Stimulated activated CD8-positive, alpha-beta memory T cell treated with anti-CD3 and anti-CD28 coated beads, Interleukin-15, amount 100 ng/mL, for 1 hour (primary cell): ENCODE measurements at places on chromosomes 11 and 22.

DNA sequence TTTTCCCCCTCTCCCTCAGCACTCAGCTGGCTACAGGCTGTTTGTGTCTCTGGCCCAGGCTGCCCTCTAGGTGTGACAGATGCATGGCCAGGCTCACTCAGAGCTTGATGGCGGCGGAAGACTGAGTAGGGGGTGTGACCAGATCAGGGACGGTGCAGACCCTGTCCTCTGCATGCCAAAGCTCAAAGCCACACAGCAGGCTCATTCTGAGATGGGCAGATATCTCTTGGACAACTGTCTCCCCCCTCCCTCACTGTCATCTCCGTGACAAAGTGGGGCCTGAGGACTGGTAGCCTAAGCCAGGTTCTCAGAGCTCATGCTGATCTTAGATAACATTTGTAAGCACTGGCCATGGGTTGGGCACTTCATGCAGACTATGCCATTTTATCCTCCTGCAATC lies 231.3 kb downstream of the DSCAML1 start:
- no peak for DNase-seq

DNA sequence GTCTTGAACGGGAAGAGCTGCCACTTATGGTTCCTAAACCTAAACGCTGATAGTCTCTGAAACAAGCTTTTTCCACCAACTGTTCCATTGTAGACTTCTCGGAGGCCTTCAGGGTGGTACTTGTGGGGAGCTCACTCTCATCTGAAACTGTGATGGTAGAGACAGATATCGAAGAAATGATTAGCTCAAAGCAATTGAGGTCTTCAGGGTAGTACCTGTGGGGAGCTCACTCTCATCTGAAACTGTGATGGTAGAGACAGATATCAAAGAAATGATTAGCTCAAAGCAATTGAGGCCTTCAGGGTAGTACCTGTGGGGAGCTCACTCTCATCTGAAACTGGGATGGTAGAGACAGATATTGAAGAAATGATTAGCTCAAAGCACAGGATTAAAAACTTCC lies 175.7 kb downstream of the SWAP70 start:
- no peak for DNase-seq

DNA sequence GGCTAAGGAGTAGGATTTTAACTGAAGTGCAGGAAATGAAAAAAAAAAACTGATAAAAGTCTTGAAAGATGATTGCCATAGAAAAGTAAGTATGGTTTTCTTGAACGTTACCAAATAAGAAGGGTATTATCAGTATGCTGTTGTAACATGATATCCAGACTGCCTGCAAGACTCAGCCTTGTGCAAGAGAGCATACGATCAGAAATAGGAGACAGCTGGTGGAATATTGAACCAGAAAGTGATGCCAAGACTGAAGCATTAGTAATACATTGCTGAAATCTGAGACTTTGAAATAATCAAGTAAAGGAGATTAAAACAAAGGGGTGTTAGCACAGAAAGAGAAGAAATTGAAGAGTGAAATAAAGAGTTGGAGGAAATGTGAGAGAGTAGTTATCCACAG lies 452.7 kb upstream of the CNTN5 start:
- no peak for DNase-seq

DNA sequence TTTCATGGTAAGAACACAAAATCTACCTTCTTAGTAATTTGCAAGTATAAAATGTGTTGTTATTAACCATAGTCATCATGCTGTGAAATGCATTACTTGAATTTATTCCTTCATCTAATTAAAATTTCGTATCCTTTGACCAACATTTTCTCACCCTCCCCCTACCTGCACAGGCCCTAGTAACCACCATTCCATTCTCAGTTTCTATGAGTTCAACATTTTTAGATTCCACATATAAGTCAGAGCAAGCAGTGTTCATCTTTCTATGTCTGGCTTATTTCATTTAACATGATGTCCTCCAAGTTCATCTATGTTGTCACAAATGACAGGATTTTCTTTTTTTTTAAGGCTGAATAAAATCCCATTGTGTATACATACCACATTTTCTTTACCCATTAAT lies 43.5 kb upstream of the CCDC179 start:
- no peak for DNase-seq

DNA sequence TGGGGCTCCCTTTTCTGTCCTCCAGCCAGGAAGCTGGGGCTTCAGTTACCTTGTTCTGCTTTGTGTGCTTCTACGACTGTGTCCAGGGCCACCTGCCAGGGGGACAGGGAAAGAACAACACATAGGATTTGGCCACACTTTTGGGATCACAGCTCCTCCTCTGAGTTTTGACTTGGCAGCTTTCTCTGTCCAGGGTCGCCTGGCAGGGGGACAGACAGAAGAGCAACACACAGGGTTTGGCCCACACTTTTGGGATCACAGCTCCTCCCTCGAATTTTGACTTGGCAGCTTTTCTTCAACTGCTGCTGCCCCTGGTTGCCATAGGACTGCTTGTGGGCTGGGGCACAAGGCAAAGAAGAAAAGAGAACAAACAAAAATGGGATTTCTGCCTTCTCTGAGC lies 19.1 kb downstream of the INCENP start:
- no peak for DNase-seq

DNA sequence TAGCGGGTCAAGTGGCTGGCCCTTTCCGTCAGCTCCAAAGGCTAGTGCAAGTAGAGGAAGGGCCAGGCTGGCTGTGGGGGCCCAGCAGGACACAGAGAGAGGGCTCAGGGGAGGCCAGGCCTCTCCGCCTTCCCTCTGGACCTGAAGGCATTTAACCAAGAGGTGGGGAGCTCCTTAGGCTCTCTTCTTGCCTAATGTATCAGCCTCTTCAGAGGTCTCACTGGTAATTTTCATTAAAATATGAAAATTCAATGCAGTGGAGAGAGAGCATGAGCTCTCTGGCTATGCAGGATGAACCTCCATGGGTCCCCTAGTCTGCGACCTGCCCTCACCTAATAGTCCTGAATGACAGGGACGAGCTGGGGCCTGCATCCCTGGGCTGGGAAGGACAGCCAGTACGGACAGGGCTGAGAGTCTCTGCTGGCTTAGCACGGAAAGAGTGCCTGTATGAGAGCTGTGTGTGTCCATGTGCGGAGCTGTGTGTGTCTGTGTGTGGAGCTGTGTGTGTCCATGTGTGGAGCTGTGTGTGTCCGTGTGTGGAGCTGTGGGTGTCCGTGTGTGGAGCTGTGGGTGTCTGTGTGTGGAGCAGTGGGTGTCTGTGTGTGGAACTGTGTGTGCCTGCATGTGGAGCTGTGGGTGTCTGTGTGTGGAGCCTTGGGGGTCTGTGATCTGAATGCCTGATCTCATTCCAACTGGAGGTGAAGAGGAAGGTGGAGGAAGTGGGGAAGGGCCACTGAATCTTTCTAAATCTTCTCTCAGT lies 2.4 kb downstream of the ALX4 start:
- DNase-seq, result no peak

DNA sequence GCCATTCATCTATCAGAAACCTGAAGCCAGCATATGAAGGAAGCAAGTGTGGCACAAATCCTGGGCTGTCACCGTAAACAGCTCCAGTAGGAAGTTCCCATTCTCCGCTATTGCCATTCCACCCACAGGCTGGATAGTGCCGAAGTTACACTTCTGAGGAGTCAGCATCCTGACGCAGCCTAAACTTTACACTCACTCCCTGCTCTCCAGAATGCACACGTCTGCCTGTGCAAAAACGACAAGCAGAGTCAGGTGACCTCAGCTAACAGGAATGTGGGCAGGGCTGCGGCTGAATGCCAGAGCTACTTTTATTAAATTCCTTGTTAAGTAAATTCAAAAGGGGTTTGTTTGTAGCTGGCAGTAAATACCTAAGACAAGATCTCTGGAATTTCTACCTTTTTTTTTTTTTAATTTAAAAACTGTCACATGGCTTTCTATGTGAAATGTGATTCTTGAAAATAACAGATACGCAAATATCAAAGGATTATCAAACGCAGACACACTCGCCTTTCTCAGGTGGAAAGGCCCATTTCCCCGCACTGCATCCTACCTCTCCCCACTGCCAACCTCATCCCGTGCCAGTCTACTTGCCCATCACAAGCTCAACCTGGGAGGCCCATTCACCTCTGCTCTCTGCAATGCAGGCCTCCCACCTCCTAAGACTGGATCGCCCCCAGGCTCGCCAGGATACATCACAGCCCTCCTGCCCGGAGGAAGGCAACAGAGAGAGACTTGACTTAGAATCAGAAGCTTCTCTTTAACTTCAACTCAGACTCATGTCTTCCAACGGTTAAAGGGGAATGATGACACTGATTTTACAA lies 33.5 kb downstream of the NFRKB start:
- no peak for DNase-seq

- DNase-seq, result no peak
Observed at GRCh38 chr11:79720115-79720514, 279.3 kb upstream of the TENM4 start.

GRCh38 chr11:94806014-94806413 lies 37.9 kb downstream of the AMOTL1 start:
- no peak for DNase-seq

DNA sequence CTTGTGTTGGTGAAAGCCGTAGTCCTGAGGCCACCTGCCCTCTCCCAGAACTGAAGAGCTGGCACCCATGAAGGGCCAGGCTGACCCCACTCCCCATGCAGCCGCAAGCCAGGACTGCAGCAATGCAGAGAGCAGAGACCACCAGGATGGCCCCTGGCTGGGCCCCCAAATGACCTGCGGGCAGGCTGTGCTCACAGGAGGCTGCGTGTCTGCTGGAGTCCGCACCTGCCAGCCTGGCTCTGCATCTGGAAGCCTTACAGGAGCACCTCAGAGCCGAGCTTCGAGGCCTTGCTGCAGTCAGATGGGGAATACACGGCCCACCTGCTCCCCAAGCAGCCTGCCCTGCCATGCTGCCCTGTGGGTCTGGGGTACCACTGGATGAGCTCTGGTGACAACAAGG lies 1336.8 kb downstream of the TBC1D22A start:
- no peak for DNase-seq

- DNase-seq, result no peak
Observed at GRCh38 chr22:50674606-50675552, 2.3 kb downstream of the SHANK3 start.

DNA sequence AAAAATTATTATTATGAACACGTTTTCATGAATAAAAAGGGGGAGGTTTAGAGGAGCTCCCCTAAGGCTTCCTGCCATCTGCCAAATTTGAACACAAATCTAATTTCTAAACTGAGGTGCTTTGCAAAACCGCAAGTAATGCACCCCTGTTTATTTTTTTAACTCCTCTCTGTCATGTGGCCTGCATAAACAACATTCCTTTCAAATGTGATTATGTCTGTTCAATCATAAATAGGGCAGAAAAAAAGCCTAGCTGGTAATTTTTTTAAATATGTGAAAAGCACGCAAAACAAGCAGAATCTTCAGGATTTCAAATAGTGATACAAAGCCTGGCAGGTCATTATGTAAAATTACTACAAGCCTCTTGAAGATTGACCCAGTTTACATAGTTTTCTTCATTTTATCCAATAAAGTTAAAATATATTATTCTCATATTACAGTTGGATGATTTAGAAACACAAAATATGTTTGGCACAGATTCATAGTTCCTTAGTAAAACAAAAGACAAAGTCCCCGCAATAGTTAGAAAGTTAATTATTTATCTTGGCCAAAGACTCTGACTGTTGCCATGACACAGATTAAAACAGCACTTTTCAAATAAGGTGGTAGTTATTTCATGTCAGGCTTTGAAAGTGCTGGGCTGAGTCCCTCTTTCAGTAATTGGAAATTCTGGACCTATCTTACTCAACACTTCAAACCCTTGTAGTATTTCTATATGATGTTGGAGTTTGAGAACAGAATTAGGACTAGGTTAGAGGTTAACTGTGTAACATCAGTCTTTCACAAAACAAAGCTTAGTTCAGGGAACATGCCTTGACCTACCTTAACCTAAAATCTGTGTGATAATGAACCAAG lies 200.3 kb upstream of the MPPED2 start:
- DNase-seq, result no peak

DNA sequence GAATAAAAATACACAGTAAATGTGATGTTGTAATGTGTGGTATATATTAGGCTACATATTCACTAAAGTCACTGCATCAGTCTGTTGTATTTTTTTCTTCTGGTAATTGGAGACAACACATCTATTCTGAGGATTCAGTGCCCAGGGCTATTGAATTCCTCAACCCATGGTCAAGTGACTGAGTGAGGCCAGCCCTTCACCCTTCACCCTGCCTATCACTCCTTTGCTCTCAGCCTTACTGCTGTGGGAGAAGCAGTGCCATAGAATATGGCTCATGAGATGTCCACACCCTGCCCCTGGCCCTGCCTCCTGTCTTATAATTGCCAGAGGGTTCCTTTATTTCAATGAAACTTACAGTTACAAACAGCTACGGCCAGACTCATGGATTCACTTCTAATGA lies 295.6 kb downstream of the NTM start:
- no peak for DNase-seq

- DNase-seq, result no peak
Observed at GRCh38 chr22:50271519-50271970, 1.4 kb upstream of the MAPK11 start.

- no peak for DNase-seq
Observed at GRCh38 chr11:28619846-28620540, 511.8 kb downstream of the METTL15 start.

- DNase-seq, result no peak
Observed at GRCh38 chr11:108253176-108253575, 30.3 kb downstream of the ATM start.

DNA sequence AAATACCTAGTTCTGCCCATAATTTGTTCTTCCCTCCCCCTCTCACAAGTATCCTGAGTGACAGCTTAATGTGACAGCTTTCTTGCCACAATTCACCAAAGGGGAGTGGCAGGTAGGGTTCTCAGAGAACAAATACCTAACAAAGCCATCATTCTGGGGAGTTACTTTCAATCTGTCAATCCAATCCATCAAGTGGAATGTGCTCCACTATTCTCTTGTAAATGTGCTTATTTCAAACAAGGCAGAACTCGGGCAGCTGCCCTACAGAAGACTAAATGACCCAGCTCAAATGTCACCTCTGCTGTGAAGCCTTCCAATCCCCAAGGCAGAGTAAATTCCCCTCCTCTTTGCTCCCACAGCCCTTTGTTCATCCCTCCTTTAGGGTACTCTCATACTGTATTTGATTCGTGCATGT lies 27.8 kb downstream of the LGR4 start:
- no peak for DNase-seq

DNA sequence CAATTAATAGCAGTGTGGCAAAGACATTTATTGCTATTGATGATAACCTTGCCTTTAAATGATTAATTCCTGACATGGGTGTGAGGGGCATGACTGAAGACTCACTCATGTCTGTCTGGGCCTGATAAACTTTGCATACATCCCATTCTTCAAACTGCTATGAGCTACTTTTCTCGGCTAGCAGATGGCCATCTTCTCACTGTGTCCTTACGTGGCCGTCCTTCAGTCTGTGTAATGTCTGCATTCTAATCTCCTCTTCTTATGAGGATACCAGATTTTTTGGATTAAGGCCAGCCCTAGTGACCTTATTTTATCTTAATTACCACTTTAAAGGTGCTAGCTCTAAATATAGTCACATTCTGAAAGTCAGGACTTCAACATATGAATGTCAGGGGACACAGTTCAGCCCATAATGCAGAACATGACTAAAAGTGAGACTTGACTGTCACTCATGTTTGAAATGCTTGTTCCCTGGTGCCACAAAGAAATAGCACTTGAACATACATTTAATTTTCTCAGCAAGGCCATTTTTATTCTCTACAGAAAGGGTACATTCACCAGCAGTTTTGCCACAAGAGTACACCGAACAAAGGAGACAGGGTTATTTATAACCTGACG lies 32.3 kb downstream of the OR10A6 start:
- DNase-seq, result no peak
